ENCODE measurements at places on chromosomes 1 and 21. TPM values are rescaled to one million over a fixed set of nuclear protein-coding genes. Genes with fewer than 3 reads are reported as not detected.

Gene NTRK1
- total RNA-seq, result 0.35 TPM

Gene FCRL4
- not detected for total RNA-seq

Gene CYP4Z1
- total RNA-seq, result not detected

Gene ADGRL2
- 9.2 TPM for total RNA-seq

DNA sequence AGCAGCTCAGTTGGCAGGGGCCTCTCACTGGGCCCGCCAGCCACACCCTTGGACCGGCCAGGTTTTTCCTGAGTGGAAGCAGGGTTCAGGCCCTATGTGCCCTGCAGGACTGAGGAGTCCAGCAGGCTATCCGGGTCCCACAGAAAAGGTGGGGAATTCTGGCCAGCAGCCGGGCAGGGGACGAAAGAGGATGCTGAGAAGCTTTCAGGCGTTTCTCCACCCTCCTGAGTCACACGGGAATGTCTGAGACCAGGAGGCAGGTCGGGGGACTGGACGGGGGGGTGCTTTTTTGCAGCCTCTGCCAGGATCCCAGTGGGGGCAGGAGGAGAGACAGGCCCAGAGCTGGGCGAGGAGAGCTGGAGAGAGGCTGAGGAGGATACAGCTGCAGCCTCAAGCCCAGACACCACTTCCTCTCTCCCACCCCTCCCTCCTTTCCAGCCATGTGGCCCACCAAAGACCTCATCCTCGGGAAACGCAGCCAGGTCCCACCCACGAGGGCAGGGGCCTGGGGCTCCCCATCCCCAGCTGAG lies 105.4 kb downstream of the SPSB1 start:
- H3K27ac ChIP-seq, result no peak overlapping the region
- H3K27me3 ChIP-seq, result no peaks in the 10 kb centered on the region

DNA sequence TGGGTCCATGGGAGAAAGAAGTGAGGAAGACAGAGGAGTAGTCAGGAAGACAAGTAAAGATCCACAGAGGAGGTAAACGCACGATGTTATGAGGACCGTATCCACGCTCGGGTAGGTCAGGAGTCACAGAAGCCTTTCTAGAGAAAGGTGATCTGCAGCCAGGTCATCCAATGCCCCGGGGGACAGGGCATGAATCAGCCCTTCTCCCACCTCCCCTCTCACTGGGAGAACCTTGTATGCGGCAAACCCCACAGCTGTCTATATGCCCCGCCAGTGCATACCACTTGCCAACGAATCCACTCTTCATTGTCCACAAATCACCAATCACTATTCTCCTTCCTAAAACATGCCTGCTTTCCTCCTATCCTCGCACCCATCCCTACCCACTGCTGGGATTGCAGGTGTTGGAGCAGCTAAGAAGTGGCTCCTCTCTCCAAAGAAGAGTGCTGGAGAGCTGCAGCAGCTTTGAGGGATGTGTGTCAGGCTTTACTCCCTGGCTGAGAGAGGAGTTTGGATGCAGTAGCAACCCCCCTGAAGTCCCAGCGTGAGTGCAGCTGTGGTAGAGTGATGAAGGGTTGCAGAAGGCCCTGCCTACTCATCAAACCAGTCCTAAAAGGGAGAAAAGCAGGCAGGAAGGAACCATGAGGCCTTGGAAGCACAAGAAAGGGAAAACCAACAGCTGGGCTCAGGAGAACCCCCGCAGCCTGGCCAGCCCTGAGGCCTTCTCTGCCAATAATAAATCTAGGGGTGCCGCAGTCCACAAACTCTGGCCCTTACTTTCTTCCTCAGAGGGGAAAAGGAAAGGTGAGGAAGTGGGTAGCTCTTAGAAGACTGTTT lies 102.2 kb upstream of the GADD45A start:
- no peaks in the 10 kb centered on the region for H3K36me3 ChIP-seq
- DNase-seq, result no peak
- H3K4me1 ChIP-seq, result peaks cover 19% of the 10 kb centered on the region

Data from pancreas (tissue), 10 donors.